ENCODE measurements at places on chromosomes 3 and 15. TPM values are rescaled to one million over a fixed set of nuclear protein-coding genes. Genes with fewer than 3 reads are reported as not detected.

DNA sequence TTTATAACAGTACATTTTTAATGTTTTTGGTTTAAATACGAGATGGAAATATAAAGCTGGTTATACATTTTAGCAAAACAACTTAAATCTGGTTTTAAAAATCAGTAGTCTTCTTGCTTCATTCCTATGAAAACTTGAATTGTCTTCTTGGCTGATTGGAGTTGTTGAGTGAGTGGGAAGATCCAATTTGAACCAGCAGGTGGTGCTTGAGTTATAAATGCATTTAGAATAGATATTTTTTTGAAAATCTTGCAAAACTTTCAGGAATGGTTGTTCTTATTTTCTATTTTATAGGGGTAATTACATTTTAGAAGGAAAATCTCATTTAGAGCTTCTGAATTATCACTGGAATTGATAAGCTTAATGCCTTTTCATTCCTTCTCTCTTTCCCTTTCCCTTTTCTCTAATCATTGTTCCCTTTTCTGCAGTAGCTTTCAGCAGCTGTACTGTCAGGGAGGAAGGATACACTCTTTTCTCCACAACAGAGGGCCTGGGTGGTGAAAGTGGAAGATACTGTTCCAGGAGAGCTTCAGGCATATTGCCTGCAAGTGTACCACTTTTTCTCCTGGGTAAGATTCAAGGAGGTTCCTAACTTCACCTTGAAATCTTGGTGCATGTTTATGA lies 335.6 kb downstream of the NLGN1 start:
- DNase-seq = no peak

DNA sequence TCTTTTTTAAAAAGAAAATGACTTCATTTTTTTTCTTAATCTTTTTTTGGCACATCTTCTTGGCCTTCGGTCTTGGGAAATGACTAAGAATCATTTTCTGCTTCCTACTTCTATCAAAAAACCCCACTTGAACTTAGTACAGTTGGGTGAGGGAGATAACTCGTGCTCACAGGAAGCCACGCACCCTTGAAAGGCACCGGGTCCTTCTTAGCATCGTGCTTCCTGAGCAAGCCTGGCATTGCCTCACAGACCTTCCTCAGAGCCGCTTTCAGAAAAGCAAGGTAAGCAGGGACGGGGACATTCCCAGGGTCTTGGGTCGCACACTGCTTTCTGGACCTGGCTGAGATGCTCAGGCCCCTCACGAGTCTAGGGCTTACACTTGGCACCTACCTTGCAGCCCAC lies at the start of gene CCR4:
CCR4 (plus strand) TSS at position 235 of the 402 bp plus-strand sequence. CDS start 1,779 bp downstream, outside the sequence.
- no peak for DNase-seq

GRCh38 chr3:185382154-185382553 lies 19.2 kb downstream of the MAP3K13 start:
- no peak for DNase-seq

DNA sequence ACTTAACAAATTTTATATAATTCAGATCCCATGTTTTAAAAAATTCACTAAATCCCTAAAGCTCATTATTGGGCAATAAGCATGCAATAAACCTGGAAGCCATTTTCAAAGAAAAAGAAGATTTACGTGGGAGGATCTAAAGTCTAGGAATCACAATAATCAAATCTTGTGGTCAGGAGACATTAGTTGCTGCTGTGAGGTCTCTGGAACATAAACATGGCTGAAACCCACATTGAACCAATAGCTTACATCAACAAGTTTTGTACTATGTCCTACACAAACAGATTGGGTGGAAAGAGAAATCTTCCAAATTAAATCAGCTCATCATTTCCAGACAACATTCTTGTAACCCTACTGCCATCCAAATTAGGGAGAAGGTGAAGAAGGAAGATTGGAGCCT lies 121.9 kb upstream of the EPHA3 start:
- no peak for DNase-seq

- no peak for DNase-seq
These were observed 17.3 kb downstream of the IGF2BP2 start for GRCh38 chr3:185807445-185808068.

- DNase-seq = no peak
These were observed 650.8 kb upstream of the SGO1 start for GRCh38 chr3:20836801-20837200.

GRCh38 chr15:78711638-78712037 lies 70.6 kb upstream of the CHRNB4 start:
- no peak for DNase-seq

DNA sequence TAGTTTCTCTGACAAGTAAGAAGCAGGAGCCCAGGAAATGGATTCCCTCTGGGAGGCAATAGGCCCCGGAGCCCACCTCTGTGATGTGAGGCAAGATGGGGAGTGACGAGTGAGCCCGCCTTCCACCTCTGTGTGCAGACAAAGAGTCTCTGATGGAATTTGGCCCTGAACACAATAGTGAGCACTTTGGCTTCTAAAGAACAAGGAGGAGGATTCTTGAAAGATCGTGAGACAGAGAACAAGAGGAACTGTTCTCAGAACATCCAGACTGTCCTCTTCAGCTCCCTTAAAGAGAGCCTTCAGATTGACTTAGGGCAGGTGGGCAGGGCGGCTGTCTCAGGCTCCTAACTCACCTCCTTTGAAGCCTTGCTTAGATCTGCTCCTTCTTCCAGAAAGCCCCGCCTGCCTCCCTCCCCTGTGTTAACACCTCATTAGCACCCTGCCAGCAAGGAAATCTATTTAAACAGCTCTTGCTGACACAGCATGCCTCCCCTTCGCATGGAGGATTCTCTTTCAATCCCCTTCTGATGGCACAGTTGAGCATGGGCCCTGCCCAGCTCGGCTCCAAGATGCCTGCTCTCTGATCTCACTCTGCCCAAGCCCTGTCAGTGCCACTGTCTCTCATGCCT lies 430.3 kb downstream of the NTRK3 start:
- DNase-seq = no peak

DNA sequence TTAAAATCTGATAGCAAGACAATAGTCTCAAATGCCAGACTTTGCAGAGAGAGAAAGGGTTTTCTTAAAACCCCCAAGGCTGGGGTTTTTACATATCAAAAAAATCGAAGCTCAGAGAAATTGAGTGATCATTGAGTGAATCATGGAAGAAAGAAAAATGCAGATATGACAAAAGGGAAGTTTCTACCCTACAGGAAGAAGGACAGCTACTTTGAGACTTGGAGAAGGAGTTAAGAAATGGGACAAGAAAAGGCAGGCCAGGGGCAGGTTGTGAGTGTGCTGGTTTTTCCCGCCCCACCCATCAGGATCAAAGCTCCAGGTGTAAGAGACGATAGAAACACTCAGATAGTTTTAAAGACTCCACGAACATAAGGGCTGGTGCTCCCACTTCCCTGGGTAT lies 18.6 kb downstream of the TMEM158 start:
- DNase-seq = no peak

DNA sequence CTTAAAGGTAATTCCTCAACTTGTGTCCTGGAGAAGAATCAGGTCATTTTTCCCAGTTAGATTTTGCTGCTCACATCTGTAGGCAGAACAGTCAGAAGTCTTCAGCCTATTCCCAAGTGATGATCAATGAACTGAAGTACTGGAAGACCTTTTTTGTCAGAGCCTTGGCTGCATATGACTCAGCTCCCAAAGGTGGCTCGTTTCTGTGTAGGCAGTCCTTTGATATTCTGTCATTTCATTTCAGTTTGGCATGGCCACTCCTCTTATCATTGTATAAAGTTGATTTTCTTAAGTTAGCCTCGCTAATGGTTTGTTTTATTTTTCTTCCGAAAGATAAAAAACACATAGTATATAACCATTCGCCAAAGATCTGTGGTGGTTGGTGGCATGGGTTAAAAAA lies 90.7 kb downstream of the KLHL25 start:
- DNase-seq = no peak

GRCh38 chr3:42749753-42750231 lies 23.3 kb downstream of the CCDC13 start:
- no peak for DNase-seq

DNA sequence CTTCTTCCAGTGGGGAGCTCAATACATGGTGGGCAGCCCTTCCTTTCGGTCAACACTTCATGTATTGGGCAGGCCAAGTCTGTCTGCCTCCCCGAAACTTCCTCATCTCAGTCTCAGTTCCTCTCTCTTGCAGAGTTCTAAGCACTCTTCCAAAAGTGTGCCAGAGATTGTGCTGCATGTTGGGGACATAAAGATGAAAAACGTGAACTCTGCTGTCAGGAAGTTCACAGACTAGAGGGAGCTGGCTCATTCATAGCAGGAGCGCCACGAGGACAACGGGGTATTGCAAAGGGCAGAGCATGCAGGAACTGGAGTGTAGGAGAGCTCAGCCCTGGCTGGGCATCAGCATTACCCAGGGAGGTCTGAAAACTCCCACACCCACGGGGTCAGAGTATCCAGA lies 15.3 kb upstream of the EPHB3 start:
- no peak for DNase-seq

- no peak for DNase-seq
These were observed 26.3 kb downstream of the ESYT3 start for GRCh38 chr3:138460536-138461205.

DNA sequence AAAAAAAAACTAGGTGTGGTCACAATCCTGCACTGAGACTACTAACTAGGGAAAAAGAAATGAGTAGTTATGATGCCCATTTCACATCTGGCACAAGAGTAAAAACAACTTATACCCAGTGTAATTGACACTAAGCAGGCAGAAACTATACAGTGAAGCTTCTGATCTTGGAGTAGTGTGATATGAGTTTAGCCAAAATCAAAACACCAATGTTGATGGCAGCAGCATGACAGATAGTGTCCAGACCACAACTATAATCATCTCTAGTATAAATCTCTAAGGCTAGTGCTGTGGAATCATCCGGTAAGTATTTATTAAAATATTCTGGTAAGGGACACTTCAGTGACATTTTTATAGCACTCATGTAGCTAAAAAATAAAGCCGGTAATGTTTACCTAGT lies 108.5 kb upstream of the EPHA6 start:
- no peak for DNase-seq

The C3orf85 gene
- 131 TPM for polyA plus RNA-seq

The ALPK3 gene
- 0.54 TPM for polyA plus RNA-seq

The RYR3 gene
- not detected for polyA plus RNA-seq

The ALDH1A2 gene
- 0.97 TPM for polyA plus RNA-seq

The CYP8B1 gene
- polyA plus RNA-seq = 0.25 TPM

The TSEN2 gene
- 10.4 TPM for polyA plus RNA-seq

The TMED3 gene
- polyA plus RNA-seq = 63.7 TPM

The TMCO5A gene
- not detected for polyA plus RNA-seq

The STRIT1 gene
- 0.18 TPM for polyA plus RNA-seq

The ULK3 gene
- 38.2 TPM for polyA plus RNA-seq

The CSTA gene
- polyA plus RNA-seq = 4.5 TPM

The RGMA gene
- not detected for polyA plus RNA-seq

The SPTBN5 gene
- polyA plus RNA-seq = 0.54 TPM

Measured in small intestine (tissue), 16 donors.